ENCODE measurements at places on chromosomes 16 and 17. TPM values are rescaled to one million over a fixed set of nuclear protein-coding genes. Genes with fewer than 3 reads are reported as not detected.

Gene KCNH4
- total RNA-seq = not detected

Gene SEZ6L2
- 4.8 TPM for total RNA-seq

Gene PTX4
- total RNA-seq = not detected

Gene CACNG1
- total RNA-seq = not detected

Gene TOB1
- total RNA-seq = 25.7 TPM

Gene YPEL3
- 14.5 TPM for total RNA-seq

Gene GALR2
- not detected for total RNA-seq

Gene CDK5R1
- 7.2 TPM for total RNA-seq

Gene ZNF286A
- total RNA-seq = 32.5 TPM

Gene HSPB9
- total RNA-seq = not detected

Gene GJD3
- 0.07 TPM for total RNA-seq

Gene ABCA3
- 0.64 TPM for total RNA-seq

Gene C16orf46
- 0.34 TPM for total RNA-seq

Gene C1QBP
- total RNA-seq = 221 TPM

Gene KCNH6
- not detected for total RNA-seq

Gene PYDC1
- not detected for total RNA-seq

Gene RNF227
- 15.2 TPM for total RNA-seq
